ENCODE measurements at places on chromosomes 16 and 17. TPM values are rescaled to one million over a fixed set of nuclear protein-coding genes. Genes with fewer than 3 reads are reported as not detected.

SBK1 gene
- 7.0 TPM for total RNA-seq

CDC6 gene
- 92.6 TPM for total RNA-seq

- H3K27ac ChIP-seq = no peak overlapping the region
- no peaks in the 10 kb centered on the region for H3K27me3 ChIP-seq
- H3K36me3 ChIP-seq = no peaks in the 10 kb centered on the region
- H3K4me3 ChIP-seq = no peak overlapping the region
- H3K4me1 ChIP-seq = peaks cover 23% of the 10 kb centered on the region
- no peak for DNase-seq
Measured at GRCh38 chr17:78322327-78322857, 37.5 kb downstream of the SOCS3 start.

DNA sequence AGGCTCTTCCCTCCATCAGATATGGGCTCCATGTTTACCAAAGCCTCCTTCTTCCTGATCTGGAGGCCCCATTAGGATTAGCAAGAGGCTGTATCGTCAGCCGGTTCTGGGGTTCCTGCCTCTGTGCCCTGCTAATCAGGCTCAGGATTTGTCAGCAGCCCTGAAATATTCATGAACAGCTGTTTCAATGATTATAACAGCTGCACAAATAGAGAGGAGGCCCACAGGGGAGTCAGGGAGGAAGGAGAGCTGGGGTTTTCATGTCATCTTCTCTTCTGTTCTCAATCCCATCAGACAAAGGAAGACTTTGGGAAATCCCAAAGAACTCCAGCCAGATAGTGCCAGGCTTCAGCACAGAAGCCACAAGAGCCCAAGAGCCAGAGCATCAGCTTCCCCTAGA is 72.3 kb upstream of the MMP2 start:
- peaks cover 19% of the 10 kb centered on the region for H3K27me3 ChIP-seq
- no peak for DNase-seq
- no peak overlapping the region for H3K27ac ChIP-seq
- no peak overlapping the region for H3K4me3 ChIP-seq

GRCh38 chr17:74987909-74988711 is 678 bp downstream of the CDR2L start:
- DNase-seq = peak; percentile 29
- H3K4me1 ChIP-seq = peaks cover 15% of the 10 kb centered on the region
- peak overlapping the region; percentile 76 for H3K4me3 ChIP-seq

KRTAP9-2 gene
- total RNA-seq = not detected

DNA sequence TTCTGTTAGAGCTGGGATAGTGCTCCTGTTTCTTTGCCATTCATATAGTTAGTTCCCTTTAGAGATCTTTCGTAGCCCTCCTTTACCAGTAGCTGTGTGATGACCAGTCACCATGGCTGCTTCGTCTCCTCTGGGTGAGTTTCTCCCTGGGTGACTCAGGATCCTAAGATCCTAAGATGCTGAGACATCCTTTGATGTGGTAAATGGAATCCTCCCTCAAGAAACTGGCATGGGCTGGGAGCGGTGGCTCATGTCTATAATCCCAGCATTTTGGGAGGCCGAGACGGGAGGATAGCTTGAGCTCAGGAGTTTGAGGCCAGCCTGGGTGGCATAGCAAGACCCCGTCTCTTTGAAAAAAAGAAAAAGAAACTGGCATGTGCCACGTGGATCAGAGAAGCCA is 5.9 kb downstream of the PHAF1 start:
- no peaks in the 10 kb centered on the region for H3K27me3 ChIP-seq
- peaks cover 1% of the 10 kb centered on the region for H3K36me3 ChIP-seq
- DNase-seq = no peak
- H3K27ac ChIP-seq = no peak overlapping the region
- no peak overlapping the region for H3K4me3 ChIP-seq

KRTAP4-1 gene
- not detected for total RNA-seq

DNAH9 gene
- total RNA-seq = not detected

GRCh38 chr17:81509972-81510784 is 2.4 kb downstream of the ACTG1 start:
- H3K27ac ChIP-seq = peak overlapping the region; percentile 99
- no peak for DNase-seq
- peaks cover 36% of the 10 kb centered on the region for H3K4me1 ChIP-seq

DNA sequence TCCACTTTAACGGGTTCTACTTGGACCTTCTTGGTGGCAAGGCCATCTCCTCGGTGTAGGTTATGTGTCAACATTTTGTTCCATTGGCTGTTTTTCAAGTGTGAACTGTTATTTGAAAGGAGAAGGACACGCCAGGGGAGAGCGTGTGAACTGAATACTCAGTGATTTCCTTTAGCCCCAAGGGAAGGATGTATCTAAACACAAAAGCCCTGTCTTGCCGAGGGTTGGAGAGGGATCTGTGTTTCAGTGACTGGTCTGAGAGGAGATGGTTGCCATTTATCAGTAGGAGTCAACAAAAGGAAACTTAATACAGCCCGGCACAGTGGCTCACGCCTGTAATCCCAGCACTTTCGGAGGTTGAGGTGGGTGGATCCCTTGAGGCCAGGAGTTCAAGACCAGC is 50.0 kb downstream of the USP10 start:
- no peak overlapping the region for H3K4me3 ChIP-seq
- H3K36me3 ChIP-seq = no peaks in the 10 kb centered on the region
- H3K27ac ChIP-seq = no peak overlapping the region

DNA sequence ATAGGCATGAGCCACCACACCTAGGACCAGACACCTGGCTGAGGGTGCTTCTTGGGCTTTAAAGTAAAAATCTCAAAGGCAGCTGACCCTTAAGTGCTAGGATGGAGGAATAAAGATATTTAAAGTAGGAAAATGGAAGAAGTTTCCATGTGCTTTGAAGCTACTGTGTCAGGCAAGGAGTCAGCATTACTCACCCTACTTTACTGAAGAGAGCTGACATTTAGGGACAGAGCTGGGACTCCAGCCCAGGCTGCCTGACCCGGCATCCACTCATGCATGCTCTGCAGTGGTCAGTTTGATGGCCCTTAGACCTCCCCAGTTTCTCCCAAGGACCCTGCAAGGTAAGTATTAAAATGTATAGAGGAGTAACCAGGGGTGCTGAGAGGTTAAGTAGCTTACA is 124.7 kb upstream of the PLCG2 start:
- H3K27ac ChIP-seq = no peak overlapping the region
- H3K36me3 ChIP-seq = no peaks in the 10 kb centered on the region
- no peak for DNase-seq
- H3K4me1 ChIP-seq = peaks cover 3% of the 10 kb centered on the region

DNA sequence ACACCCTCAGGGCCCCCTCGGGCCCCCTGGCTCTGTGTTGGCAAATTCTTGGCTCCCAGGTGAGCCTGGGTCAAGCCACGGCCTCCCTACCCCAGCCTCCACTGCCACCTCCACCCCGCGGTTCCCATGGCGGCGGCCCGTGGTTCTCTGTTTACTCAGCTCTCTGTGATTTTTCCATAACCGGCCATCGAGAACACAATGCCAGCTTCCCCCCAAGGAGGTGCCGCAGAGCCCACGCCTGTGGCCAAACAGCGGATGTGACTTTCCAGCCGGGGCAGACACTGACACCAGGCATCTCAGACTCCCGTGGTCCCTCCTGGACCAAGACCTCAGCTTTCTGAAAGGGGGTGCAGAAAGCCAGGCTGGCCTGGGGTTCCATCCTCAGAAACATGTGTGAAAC is 21.6 kb upstream of the ATP2A3 start:
- no peak overlapping the region for H3K27ac ChIP-seq
- peaks cover under 1% of the 10 kb centered on the region for H3K27me3 ChIP-seq
- H3K36me3 ChIP-seq = no peaks in the 10 kb centered on the region
- peaks cover 5% of the 10 kb centered on the region for H3K4me1 ChIP-seq
- no peak for DNase-seq

DNA sequence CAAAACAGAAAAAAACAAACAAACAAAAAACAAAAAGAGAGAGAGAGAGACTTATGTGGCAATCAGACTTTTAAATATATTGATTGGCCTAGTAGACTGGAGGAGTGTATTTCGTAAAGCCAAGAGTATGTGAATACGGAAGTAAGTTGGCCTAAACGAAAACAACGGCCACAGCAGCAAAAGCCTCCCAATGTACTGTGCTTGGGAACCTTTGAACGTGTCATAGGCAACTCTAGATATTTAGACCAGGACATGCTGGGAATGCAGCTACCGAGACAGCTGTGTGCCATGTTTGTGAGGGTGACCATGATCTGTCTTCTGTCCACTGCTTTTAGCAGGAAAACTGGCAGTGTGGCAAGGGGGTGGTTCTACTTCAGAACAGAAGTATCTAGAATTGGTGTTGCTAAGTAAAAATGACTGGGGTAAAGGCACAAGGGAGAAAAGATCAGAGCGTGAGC is 7.4 kb downstream of the MAF start:
- peaks cover 8% of the 10 kb centered on the region for H3K36me3 ChIP-seq
- DNase-seq = no peak
- H3K27me3 ChIP-seq = peaks cover 41% of the 10 kb centered on the region

GRCh38 chr17:59561042-59561441 is 4.4 kb upstream of the DHX40 start:
- H3K36me3 ChIP-seq = peaks cover 2% of the 10 kb centered on the region
- H3K27me3 ChIP-seq = no peaks in the 10 kb centered on the region
- H3K27ac ChIP-seq = no peak overlapping the region

- H3K4me3 ChIP-seq = no peak overlapping the region
- H3K36me3 ChIP-seq = no peaks in the 10 kb centered on the region
- no peaks in the 10 kb centered on the region for H3K27me3 ChIP-seq
- H3K27ac ChIP-seq = no peak overlapping the region
- DNase-seq = no peak
- no peaks in the 10 kb centered on the region for H3K4me1 ChIP-seq
Measured at GRCh38 chr17:81991684-81992305, 14.4 kb downstream of the ASPSCR1 start.

DNA sequence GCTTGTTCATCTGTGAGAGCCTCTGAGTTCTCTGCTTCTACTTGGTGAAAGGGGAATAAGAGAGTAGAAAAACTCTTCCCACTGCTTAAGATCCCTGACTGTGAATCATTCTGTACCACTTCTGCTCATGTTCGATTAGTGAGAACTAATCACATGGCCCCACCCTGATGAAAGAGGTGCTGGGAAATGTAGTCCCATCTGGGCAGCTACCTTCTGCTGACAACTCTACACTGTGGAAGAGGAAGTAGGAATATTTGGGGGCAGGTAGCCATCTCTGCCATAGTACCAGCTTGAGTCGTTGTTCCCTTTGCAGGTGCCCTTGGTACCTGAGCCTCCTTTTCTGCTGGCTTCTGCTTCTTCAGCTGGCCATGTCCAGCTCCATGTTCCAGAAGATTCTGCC is 29.9 kb downstream of the NKD1 start:
- H3K27me3 ChIP-seq = no peaks in the 10 kb centered on the region
- H3K4me1 ChIP-seq = peaks cover 3% of the 10 kb centered on the region
- no peak overlapping the region for H3K27ac ChIP-seq
- H3K36me3 ChIP-seq = no peaks in the 10 kb centered on the region
- no peak for DNase-seq

TMC6 gene
- 129 TPM for total RNA-seq

ST6GALNAC2 gene
- total RNA-seq = 1.2 TPM

SARM1 gene
- 22.4 TPM for total RNA-seq
